ENCODE measurements at places on chromosomes 5 and 9.

DNA sequence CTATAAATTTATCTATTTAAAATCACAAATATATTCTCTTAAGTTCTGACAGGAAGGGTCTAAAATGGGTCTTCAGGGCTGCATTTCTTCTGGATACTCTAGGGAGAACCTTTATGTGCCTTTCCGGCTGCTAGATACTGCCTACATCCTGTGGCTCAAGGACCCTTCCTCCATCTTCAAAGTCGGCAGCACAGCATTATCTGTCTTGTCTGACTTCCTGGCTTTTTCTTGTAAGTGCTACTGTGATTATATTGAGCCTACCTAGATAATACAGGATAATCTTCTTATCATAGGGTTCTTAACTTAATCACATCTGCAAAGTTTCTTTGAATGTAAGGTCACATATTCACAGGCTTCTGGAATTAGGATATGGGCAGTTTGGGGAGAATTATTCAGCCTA is 943.8 kb upstream of the TYRP1 start:
- DNase-seq = no peak

- DNase-seq = peak; percentile 12
These were observed 96.8 kb downstream of the ZNF608 start for GRCh38 chr5:124649491-124650146.

GRCh38 chr5:143558048-143558447 is 154.6 kb upstream of the NR3C1 start:
- DNase-seq = no peak

DNA sequence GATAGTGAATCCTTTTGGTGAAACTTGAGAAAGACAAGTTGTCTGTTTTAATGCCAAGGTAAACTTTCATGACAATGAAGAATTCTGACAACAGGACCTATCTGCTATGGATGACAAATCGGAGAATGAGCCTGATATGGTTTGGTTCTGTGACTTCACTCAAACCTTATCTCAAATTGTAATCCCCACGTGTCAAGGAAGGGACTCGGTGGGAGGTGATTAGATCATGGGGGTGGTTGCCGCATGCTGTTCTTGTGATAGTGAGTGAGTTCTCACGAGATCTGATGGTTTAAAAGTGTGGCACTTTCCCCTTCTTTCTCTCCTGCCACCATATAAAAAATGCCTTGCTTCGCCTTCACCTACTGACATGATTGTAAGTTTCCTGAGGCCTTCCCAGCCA is 1964.1 kb upstream of the CDH9 start:
- DNase-seq = no peak

DNA sequence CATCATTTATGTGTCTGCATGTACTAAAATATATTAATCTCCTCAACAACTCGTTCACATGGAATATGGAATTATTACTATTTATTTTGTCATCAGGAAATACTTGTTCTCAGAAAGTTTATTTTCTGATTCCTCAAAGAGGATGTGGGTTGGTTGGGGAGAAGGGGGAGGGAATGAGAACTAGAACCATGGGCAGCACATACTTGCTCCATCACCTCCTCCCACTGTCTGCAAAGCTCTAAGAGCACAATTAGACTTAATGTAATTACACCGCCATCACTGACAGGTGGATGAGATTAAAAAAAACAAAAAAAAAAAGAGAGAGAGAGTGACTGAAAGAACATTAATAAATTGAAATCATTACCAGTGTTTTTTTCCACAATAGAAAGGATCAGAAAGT is 98.2 kb downstream of the OXCT1 start:
- no peak for DNase-seq

DNA sequence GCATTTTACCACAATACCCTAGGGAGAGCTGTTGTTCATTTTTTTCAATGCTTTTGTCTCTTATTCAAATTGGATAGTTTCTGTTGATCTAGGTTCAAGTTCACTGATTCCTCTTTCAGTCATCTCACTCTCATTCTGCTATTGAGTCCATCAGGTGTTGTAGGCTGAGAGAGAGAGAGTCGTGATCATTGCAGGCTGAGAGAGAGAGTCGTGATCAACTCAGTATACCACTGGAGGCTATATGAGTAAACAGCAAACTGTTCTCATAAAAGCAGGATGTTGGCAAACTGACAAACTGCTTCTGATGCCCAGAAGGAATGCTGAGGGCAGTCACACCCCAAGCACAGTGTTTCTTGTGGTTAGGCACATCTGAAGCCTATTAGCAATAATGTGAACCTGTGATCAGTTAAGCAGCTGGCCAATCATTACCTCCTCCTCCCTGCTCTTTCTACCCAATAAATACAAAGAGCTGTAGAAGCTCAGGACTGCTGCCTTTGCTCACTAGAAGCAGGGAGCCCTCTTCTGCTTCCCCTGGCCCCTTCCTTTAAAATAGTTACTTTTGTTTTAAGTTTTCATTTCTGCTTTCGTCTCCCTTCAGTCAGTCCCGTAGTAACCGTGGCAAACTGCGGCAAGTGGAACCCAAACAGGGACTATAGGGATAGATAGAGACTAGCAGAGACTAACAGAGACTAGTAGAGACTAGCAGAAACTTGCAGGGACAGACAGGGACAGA is 476.1 kb upstream of the ACO1 start:
- DNase-seq = no peak

GRCh38 chr9:123058834-123059233 is 25.4 kb downstream of the GPR21 start:
- no peak for DNase-seq

DNA sequence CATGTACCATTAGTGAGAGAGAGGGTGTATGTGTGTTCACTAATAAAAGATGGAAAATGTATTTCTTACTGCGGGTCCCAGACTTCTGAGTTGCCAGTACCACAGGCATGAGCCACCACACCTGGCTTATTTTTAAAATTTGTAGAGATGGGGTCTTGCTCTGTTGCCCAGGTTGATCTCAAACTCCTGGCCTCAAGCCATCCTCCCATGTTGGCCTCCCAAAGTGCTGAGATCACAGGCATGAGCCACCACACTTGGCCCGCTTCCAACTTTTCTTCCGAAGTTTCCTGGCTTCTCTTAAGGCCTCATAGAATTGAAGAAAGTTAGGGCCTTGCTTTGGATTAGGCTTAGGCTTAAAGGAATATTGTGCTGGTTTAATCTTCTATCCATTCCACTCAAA is 40.4 kb upstream of the F2RL2 start:
- DNase-seq = no peak

GRCh38 chr9:116313638-116314037 is 160.0 kb downstream of the PAPPA start:
- no peak for DNase-seq

- no peak for DNase-seq
These were observed 939.1 kb upstream of the ACO1 start for GRCh38 chr9:31445357-31445756.

- DNase-seq = no peak
These were observed 7.0 kb downstream of the TIGD6 start for GRCh38 chr5:149993471-149993870.

DNA sequence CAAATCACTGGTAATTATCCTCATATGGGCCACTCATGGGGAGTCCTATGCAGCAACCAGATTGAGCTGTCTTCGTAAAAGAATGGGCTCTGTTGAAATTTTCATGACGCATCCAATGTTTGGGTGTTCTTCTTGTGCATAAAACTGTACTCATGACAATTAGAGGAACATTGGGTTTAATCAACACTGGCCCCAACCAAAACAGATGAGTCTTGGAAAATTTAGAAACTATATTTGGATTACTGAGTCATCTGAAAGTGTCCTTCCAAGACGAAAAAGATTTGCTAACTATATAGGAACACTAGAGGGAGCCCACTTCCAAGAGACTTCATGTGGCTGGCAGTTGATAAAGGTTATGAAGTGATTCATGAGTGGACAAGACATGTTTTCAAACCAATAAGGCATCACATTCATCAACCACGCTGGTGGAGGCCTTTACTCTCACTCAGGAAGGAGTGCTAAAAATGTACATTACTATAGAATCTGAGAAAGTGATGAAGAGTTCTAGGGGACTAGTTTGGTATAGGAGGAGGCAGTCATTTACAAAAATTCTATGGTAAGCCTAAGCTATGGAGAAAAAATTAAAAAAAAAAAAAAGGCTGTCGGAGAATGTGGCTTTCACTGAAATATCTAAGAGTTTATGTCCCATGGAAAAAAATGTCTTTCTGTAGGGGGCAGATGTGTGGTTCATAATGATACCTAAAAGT is 313.5 kb downstream of the PRDM9 start:
- no peak for DNase-seq

- no peak for DNase-seq
These were observed 624.9 kb upstream of the GRAMD2B start for GRCh38 chr5:125798307-125798706.

GRCh38 chr5:88676637-88677375 is 206.2 kb downstream of the MEF2C start:
- DNase-seq = no peak

DNA sequence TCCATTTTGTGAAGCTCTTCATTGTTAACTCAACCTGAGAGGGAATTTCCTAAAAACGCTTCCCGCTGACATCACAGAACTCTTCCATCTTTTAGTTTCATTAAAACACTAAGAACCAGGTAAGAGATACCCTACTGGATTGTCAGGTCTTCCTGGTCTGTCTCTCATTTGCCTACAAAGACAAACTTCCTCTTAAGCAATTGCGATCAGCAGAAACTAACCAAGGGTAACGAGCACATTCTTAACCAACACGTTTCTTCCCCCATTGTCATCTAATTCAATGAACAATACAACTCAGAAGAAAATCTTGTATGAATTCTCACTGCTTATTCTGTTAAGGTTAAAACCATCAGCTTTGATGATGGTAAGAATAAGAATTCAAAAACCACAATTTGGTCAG is 6.6 kb downstream of the FBXW11 start:
- no peak for DNase-seq

- no peak for DNase-seq
These were observed 187.8 kb downstream of the NXNL2 start for GRCh38 chr9:88722753-88723152.
